Mammary epithelial cell (primary cell): ENCODE measurements at places on chromosomes 6 and 20. TPM values are rescaled to one million over a fixed set of nuclear protein-coding genes. Genes with fewer than 3 reads are reported as not detected.

NXT1 gene
- total RNA-seq = 22.0 TPM

COL21A1 gene
- total RNA-seq = 0.50 TPM

MLIP gene
- total RNA-seq = not detected in 2 replicates

TP53TG5 gene
- not detected in 2 replicates for total RNA-seq

TSBP1 gene
- not detected in 2 replicates for total RNA-seq
